NCI-H1694 treated with DMSO at 0.1 percent for 48 hours (cell line): ENCODE measurements at places on chromosomes 16 and 17.

GRCh38 chr16:89481356-89481955, 8.9 kb downstream of the ANKRD11 start:
- DNase-seq: no peak

DNA sequence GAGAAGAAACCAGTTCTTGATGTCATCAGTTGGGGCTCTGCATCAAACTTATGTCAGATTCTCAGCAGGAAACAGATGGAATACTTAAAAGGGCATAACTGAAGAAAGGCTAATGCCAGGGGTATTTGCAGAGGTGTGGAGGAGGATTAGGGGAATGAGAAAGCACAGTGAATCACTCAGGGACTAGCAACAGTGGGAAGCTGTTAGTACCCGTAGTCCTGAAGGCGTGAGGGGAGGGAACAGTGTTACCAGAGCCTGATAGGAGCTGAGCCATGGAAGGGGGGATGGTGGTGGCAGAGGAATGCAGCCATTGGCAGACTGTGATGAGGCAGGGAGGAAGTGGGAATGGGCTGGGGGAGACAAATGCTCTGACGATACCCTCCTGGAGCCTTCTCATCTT, 162.3 kb downstream of the UTP18 start:
- no peak for DNase-seq

DNA sequence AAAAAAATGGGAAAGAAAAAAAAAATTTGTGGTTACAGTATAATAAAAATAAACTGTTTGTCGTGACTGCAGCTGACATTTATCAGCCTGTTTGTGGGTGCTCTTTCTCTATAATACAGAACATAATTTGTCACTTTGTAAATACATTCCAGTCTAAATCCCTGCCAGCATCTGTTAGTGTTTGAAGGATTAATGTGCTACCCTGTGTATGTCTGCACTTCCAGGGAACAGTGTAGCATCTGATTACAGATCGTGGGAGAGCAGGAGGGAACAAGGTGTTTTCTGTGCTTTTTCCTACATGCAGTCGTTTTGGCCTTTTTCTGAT, 265.1 kb downstream of the WWOX start:
- DNase-seq: no peak

DNA sequence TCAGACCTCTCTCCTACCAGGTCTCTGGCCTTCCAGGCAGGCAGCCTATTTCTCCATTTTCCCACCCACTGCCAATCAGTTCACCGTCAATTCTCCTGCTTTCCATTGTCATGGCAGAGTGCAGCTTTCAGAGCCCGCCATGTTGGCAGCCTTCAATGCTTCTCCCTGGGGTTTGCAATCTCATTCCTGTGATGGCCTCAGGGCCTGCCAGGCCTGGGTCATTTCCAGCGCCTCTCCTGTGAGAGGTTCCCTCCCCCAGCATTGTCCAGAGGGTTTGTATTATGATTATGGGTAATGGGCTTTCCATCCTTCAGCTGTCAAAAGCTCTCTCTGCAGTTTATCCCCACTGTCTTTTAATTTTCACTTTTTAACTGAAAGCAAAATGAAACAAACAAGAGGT, 716.6 kb upstream of the CDH8 start:
- no peak for DNase-seq

DNA sequence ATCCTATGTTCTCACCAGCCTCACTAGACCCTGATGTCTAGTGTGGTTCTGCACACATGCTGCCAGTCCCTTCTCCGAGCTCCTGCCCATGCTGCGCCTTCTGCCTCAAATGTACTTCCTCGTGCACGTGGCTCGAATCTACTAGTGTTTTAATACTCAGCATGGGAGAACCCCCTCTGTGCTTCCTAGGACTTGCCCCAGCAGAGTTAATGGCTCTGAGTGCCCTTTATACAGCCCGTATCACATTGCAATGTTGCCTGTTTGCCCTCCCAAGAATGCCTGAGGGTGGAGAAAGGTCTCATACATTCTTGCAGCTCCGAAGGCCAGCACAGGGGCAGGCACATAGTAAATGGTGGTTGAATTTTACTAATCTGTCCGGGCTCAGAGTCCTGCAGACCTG, 190.8 kb upstream of the NLRP1 start:
- no peak for DNase-seq

DNA sequence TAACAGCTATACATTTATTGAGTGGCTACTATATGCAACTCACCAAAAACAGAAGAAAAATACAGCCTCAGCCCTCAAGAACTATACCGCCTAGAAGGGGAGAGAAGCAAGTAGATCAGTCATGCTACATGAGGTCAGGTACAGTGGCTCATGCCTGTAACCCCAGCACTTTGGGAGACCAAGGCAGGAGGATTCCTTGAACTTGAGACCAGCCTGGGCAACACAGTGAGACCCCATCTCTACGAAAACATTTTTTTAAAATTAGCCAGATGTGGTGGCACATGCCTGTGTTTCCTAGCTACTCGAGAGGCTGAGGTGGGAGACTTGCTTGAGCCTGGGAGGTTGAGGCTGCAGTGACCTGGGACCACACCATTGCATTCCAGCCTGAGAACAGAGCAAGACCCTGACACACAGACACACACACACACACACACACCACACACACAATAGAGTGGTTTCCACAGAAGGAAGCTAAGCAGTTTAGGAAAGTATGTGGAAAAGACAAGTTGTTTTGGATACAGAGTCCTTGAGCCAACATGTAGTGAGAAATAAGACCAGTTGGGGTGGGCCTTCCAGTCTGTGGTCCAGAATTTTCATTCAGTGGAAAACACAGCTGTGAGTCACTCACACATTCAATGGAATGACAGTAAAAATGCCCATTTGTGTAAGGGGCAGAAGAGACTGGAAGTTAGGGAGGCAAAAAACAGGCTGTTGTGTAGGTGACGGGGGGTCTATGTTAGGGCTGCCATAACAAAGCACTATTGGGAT, 10.7 kb upstream of the SNTB2 start:
- no peak for DNase-seq

DNA sequence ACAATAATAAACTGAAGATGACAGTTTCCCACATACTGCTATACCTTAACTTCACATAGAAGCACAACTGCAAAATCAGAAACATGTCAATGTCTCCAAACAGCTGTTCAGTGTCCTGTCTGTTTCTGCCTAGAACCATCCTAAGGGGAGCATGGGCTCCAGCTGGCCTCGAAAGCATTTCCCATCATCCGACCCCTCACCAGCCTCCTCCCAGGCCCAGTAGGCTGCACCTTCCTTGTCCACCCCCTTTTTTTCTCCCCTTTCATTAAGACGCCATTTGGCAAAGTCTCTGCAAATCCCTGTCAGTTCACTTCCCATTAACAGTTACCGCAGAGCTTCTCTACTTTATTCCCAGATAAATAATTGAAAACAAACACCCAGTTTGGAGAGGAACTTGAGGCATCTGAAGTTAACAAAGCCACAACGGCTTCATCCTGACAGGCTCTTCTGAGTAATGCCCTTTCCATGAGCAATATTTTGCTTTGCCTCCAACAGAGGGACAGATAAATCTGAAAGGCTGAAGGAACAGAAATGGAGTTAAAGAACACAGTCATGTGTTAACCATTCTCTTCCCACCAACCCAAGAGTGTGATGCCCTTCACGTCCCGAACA, 65.3 kb downstream of the SLC39A11 start:
- peak; percentile 17 for DNase-seq

DNA sequence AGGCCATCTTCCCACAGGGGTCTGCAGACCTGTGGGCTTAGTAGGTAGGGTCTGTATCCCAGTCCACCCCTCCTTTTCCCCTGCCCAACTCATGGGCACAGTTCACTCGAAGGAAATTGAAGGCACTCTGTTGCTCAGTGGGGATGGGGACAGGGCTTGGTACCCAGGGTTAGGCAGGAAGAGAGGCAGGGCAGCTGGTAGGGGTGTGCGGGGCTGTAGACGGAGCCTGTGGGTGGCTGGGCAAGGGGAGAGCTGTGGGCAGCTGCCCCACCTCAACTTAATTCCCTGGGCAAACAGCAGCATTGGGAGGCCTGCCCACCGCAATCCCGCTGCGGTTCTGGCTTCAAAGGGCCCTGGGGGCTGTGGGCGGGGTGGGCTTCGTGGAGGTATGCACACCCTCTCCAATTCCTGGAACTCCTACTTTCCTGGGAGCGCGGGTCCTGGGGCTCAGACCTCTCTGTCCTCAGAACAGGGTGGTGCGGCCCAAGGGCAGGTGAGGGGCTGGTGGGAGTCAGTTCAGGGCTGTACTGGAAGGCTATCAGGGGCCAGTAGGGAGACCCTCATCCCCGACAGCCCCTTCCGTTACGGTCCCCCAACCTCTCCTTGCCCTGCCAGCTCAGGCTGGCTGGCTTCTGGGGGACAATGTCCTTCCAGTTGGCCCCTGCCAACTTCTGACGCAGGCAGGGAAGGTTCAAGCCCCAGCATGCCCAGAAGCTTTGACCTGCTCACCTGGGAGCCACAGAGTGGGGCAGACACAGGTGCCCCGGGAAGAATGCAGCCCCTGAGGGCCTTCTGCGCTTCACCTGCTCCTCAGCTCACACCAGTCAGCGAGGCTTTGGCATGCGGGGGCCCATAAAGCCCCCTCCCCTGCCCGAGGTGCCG, 9.1 kb downstream of the FOXJ1 start:
- no peak for DNase-seq

- DNase-seq: no peak
Observed at GRCh38 chr17:81465910-81466309, 46.7 kb downstream of the ACTG1 start.

- DNase-seq: no peak
Observed at GRCh38 chr17:81011951-81012350, 20.3 kb downstream of the CHMP6 start.

DNA sequence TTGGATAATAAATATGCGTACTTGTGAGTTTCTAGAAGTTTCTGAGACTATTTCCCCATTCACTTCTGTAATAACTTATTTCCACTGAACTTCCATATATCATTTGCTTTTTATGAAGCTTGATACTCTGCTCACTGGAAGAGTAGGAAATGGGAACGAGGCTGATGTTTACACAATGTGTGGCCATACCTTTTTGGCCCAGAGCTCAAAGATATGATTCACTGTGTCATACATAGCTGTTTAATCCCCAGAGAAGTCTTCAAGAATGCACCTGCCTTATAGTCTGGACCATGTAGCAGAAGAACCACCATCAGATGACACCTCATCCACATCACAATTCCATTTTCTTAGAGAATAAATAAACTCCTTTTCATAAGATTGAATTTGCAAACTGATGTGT, 40.3 kb upstream of the TEKT3 start:
- DNase-seq: no peak
